D341Med (cell line): ENCODE measurements at places on chromosomes 13 and 19.

DNA sequence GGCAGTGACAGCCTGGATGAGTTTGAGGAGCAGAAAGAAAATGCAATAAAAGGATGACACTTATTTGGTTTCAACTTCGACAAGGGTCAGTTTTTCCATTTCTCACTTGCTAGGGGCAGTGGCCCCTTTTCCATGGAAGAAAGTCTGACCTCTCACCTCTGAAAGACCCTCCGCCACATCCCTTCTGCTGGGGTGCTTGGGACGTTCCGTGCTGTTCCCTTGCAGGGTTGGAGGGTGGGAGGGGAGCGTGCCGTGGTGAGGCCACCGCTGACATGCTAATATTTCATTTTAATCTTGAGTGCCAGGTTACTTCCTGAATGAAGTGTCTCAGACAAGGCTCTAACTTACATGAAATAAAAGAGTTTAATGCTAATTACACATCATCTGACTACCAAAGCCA lies 5.2 kb upstream of the ZNF536 start:
- no peak for DNase-seq

DNA sequence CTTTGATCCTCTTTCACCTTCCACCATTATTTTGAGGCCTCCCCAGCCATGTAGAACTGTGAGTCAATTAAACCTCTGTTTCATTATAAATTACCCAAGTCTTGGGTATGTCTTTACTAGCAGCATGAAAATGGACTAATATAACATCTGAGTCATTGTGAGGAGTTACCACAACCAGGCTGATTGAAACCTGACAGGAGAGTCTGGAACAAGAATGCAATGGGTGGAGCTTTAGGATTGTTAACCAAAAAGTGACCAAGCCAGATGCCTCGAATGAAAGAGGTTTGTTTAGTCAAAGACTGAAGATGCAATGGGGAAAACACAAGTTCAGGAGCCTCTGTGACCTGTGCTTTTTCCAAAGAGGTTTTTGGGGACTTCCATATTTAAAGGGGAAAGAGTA lies 659.0 kb downstream of the SLITRK6 start:
- DNase-seq = no peak

DNA sequence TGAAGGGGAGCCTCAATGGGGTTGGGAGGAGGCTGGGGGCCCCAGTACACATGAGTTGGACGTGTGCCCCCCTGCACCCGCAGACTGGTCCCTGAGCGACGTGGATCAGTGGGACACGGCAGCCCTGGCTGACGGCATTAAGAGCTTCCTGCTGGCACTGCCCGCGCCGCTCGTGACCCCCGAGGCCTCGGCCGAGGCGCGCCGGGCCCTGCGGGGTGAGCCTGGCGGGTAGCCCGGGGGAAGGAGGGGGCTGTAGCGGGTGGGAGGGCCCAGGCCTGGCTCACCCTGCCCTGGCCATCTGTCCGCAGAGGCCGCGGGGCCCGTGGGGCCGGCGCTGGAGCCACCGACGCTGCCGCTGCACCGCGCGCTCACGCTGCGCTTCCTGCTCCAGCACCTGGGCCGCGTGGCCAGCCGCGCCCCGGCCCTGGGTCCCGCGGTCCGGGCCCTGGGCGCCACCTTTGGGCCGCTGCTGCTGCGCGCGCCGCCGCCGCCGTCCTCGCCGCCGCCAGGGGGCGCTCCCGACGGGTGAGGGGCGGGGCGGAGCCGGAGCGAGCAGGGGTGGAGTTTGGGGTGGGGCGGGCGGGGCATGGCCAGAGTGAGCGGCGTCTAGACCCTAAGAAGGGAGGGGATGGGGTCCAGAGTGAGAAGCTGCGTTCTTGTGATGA lies 8.1 kb downstream of the PIK3R2 start:
- peak; percentile 97 for DNase-seq

GRCh38 chr13:21537105-21537504 lies 66.9 kb downstream of the MICU2 start:
- no peak for DNase-seq

GRCh38 chr19:47022541-47023447 lies 3.2 kb downstream of the NPAS1 start:
- DNase-seq = peak; percentile 80

GRCh38 chr13:50390503-50391248 lies 375.4 kb downstream of the KCNRG start:
- DNase-seq = no peak

DNA sequence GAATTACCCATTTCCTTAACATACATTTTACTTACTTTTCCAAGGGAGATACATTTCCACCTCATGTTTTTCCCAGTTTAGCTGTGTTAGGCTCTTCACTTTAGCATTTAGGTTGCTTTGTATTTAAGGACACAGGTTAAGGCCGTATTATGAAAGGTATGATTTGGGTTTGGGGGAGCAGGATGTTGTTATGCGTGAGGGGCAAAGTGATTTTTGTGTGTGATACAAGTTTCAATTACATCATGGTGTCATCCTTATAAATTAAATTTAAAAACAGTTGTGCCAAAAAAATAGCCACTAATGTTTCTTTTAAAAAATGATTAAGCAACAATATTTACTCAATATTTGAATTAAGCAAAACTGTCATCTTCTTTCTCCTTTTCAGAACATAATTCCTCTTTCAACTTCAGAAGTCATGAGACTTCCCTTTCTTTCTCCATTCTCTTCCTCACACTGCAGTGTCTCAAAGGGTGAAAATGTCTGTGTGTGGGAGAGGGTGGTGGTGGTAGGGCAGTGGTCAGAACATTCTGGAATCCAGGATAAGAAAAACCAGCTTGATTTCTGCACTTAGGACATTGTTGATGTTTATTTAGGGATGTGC lies 126.2 kb downstream of the KCNRG start:
- DNase-seq = no peak
